ENCODE measurements at places on chromosomes 11 and 22.

DNA sequence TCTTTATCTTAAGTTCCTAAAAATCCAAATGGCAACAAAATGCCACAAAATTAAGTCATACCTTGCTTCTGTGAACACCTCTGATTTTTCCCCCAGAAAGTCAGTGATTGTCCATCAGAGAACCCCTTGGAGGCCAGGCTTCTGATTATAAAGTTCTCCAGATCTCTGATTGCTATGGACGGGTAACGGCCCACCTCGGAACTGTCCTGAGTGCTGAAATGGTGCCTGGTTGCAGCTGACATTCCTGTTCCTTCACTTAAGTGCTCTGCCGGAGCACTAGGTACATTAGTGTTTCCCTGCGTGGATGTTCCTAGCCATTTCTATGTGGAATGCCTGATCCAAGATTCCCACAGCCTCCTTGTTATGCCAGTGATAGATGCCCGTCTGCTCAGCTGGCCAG, 85.0 kb downstream of the CHST1 start:
- DNase-seq: no peak

GRCh38 chr11:126485986-126486635, 130.6 kb downstream of the ST3GAL4 start:
- DNase-seq: no peak

DNA sequence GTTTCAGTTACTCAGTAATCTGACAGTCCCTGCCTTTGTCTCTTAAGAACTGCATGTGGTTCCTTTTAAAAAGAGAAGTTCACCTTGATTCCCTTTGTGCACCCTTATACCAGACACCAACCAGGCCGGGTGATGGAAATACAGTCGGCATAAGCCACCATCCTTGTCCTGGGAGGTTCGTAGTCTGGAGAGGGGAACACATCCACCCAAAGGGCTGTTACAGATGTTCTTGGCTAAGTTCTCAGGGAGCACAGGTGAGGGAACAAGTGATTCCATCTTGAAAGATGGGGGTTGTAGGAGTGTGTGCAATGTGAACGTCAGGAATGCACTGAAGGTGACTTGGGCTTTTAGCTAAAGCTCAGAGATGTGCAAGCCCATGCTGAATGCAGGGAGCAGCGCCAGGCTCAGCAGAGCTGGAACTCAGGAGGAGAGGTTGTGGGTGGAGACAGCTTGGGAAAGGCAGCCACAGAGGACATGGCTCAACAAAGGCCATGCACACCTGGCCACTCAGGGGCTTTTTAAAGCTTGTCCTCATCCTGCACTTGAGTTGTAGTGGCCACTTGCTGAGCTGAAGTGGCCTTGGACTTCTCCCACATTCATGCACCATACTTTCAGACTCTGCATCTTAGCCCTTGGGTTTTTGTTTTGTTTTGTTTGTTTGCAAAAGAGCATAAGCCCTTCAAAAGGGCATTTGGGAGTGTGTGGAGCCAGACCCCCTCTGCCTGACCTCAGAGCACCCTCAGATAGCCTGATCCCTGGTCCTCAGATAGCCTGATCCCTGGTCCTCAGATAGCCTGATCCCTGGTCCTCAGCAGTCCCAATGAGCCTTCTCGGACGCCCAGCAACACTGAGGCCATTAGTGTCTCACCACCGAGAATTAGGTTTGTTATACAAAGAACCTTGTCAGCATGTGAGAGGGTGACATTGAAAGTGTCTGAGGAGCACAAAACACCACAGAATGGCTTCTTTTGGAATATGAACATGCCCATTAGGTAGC, 12.7 kb upstream of the TMA7B start:
- no peak for DNase-seq

DNA sequence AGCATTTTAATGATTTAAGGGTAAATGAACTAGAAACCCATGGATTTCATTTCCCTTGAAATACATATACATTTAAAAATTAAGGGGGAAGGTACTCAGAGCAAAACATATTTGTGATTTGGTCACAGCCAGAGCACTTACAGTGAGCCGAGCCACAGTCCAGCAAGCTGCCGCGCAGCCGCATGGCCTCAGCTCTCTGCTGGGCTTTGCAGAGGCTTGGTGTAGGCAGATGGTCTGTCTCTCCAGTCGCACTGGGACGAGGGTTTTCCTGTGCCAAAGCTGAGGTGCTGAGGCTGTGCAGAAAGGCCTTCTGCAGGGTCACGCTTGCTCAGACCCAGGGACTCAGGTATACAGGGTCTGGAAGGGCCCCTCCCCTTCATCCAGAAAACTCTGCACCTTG, 367.3 kb downstream of the OPCML start:
- no peak for DNase-seq

- DNase-seq: no peak
Observed at GRCh38 chr22:26967282-26967681, 309.9 kb downstream of the MIAT start.

DNA sequence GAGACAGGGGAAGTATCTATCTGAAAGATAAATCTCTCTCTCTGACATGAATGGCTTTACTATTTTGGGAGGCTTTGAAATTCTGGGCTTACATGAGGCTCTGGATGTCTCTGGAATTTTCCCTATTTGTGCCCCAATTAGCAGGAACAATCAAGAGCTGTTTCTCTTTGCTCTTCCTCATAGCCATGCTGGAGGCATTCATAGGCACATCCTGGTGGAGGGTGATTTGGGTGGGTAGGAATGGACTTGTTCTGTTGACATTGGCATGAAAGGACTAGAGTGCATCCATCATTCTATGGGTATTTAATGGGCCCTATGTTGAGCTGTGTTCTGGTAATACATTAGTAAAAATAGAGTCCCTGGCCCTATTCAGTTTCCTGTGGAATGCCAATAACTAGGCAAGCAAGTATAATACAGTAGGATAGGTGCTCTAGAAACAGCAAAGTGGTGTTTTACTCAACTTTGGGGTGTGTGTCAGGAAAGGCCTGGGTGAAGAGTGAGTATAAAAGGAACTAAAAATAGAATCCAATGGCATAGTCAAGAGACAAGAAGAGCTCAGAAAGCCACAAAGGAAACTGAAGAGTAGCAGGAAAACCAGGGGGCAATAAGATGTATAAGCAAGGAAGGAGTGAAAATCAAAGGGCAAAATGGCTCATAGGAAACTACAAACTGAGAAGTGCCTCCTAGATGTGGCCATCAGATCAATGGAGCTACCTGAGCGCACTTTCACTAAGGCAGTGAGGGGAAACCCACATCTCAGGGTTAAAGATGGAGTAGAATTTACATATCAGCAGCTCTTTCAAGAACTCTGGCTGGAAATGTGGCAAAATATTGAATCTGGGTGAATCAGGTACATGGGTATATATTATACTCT, 45.0 kb downstream of the CWC15 start:
- no peak for DNase-seq

DNA sequence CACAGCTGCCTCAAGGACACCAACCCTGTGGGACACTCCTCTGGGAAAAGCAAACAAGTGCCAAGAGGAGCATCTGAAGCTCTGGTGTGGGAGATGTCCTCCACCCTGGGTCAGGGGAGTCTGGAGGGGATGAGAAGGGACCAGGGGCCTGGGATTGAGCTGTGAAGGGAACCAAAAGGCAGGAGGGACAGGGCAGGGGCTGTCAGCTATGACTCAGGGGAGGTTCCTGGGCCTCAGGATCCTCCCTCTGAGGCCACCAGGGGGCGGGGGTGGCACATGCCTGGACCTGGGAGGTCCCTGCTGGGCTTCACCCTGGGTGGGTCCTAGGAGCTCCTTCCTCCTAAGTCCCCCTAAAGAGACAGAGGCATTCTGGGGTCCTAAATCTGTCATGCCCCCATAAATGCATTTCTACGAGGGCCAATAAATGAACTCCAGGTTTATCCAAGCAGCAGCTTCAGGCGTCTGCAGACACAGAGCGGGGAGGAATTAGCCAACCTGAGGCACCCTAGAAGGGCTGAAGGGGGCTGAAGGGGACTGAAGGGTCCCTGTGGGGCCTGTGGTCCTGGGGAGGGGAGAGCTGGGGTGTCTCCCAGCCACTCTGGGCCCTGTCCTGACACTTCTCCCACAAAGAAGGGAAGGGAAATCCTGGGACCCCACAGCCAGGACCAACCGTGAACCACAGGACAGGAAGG, 31.9 kb upstream of the IGLL5 start:
- DNase-seq: no peak

- no peak for DNase-seq
Observed at GRCh38 chr22:29994027-29994715, 86.1 kb upstream of the HORMAD2 start.

DNA sequence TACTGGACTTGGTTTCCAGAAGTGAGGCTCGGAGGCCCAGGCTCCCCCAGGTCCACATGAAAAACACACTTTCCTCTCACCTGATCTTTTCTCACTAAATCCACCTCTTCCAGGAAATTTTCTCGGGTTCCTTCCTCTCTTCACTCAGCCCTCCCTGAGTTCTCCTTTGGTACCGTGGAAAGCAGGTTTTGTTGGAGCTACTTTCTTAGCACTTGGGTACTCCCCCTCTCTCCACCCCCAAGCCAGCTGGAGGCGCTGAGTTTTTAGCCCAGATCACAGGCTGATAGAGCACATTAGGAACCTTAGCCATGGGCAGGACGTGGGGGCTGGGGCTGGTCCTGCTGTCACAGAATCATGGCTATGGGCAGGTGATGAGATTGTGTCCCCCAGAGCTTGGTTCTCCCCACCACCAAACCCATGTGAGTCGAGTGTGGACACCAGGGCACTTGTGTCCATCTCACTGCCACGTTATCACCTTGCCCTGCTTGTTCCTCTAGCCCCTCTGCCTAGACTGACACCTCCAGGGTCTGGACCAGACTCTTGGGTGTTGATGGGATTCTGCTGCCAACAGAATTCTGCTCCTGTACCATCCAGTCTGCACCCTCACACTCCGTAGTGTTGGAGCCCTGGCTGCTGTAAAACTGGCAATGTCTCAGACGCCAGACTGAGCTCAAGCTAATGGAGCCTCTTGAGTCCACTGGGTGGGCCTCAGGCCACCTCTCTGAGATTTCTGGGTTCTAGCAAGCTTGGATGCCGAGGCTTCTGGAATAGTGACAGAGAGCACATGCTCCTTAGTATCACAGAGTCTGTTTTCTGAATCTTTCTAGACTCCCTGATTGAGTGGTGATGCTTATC, 74.9 kb upstream of the NARS2 start:
- no peak for DNase-seq

- DNase-seq: no peak
Observed at GRCh38 chr11:90766121-90766520, 543.3 kb upstream of the CHORDC1 start.

GRCh38 chr11:17428261-17428660, 39.8 kb upstream of the KCNJ11 start:
- no peak for DNase-seq

DNA sequence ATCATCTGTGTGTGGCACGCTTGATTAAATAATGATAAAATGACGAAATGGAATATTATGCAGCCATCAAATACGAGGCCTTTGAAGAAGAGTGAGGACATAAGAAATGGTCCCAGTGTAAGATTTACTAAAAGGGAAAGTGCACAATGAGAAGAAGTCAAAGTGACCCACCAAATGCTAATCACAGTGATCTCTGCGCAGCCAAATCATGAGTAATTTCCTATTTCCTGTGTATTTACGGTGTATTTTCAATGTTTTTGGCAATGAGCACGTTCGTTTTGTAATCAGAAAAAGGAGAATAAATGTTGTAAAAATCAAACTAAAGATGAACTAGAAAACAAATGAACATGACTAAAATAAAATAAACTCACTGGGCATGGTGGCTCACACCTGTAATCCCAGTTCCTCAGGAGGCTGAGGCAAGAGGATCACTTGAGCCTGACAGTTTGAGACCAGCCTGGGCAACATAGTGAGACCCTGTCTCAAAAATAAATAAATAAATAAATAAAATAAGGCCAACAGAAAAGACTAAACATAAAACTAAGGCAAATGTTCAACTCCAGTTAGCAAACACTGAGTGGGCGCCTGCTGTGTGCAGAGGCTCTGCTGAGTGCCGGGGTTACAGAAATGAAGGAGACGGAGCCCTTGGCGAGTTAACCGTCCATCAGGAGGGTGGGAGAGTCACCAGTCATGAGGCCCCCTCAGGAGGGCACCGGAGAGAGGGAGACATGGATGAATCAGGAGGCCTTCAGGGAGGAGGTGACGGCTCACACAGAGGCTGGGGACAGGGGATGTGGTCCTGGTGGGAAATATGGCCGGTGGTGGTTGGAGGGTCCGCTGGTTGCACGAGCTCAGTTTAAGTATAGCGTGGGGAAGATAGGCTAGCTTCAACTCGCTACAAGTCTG, 26.0 kb upstream of the CBX7 start:
- DNase-seq: no peak

- DNase-seq: no peak
Observed at GRCh38 chr11:16857186-16857585, 118.7 kb downstream of the C11orf58 start.

- DNase-seq: peak; percentile 92
Observed at GRCh38 chr11:64846998-64847666, 2.7 kb upstream of the CDC42BPG start.

GRCh38 chr11:126464796-126465195, 109.3 kb downstream of the ST3GAL4 start:
- no peak for DNase-seq
